ENCODE measurements at places on chromosomes 7 and 10.

GRCh38 chr7:113010377-113010776 is 76.2 kb downstream of the GPR85 start:
- DNase-seq, result no peak

- no peak for DNase-seq
These were observed 421.1 kb upstream of the FOXK1 start for GRCh38 chr7:4260867-4261600.

GRCh38 chr10:75261813-75262705 is 26.3 kb upstream of the COMTD1 start:
- DNase-seq, result no peak

DNA sequence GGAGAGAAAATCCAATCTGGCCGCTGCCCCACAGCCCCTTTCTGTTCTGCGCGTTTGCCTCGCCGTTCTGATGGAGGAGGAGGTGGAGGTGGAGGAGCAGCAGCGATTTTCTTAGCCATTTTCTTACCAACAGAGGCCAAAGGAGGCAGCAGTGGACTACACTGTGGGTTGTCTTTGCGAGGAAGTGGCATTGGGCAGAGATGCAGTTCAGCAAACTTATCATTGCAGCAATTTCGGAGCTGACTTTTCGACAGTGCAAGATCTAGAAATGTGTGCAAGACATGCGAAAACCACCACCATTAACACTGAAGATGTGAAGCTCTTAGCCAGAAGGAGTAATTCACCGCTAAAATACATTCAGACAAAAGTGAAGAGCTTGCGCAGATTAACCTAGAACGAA is 1.9 kb upstream of the ARL4A start:
- no peak for DNase-seq

DNA sequence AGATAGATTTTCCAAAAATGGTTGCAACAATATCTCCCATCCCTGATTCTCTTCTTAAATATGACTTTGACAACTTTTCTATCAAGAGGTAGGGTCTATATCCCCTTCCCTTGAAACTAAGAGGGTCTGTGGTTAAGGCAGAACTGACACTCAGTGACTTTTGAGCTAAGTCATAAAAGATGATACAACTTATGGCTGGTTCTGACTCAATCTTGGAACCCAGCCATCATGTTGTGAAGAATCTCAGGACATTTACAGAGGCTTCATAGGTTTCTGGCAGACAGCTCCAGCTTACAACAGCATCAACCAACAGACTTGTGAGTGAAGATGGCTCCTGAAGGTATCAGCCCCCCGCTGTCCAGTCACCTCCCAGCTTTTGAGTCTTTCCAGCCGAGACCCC is 203.5 kb downstream of the RNLS start:
- no peak for DNase-seq

All from gastrocnemius medialis (tissue), 4 donors.